ENCODE measurements at places on chromosomes 4 and X.

DNA sequence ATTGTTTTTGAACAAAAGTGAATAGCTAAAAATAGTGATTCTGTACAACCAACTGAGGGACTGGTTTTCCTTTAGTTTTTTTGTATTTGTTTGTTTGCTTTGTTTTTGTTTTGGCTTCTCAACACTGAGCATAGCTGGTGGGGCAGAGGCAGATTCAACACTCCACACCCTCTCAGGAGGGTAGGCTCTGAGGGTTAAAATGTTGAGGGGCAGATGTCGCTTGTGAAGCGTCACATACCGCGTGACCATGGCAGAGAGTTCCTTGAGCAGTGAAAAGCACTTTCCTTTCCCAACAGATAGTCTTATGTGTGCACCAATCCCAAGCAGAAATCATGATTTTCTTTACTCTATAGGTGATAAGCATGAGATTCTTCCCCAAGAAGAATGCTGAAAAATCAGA, 155.0 kb downstream of the PALLD start:
- H3K4me1 ChIP-seq = peaks cover 29% of the 10 kb centered on the region
- H3K4me3 ChIP-seq = no peak overlapping the region
- no peak overlapping the region for H3K27ac ChIP-seq

DNA sequence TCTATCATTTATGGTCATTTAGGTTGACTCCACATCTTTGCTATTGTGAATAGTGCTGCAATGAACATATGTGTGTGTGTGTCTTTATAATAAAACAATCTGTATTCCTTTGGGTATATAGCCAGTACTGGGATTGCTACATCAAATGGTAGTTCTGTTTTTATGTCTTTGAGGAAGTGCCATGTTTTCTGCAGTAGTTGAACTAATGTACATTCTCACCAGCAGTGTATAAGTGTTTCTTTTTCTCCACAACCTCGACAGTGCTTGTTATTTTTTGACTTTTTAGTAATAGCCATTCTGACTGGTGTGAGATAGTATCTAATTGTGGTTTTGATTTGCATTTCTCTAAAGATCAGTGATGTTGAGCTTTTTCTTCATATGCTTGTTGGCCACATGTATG, 80.5 kb downstream of the ARHGAP6 start:
- no peaks in the 10 kb centered on the region for H3K4me1 ChIP-seq
- no peaks in the 10 kb centered on the region for H3K36me3 ChIP-seq
- H3K27ac ChIP-seq = no peak overlapping the region
- no peak overlapping the region for H3K4me3 ChIP-seq
- DNase-seq = no peak

GRCh38 chr4:83548151-83548905, 12.4 kb downstream of the GPAT3 start:
- H3K27me3 ChIP-seq = no peaks in the 10 kb centered on the region
- H3K27ac ChIP-seq = peak overlapping the region; percentile 75
- no peak overlapping the region for H3K4me3 ChIP-seq
- no peaks in the 10 kb centered on the region for H3K36me3 ChIP-seq

DNA sequence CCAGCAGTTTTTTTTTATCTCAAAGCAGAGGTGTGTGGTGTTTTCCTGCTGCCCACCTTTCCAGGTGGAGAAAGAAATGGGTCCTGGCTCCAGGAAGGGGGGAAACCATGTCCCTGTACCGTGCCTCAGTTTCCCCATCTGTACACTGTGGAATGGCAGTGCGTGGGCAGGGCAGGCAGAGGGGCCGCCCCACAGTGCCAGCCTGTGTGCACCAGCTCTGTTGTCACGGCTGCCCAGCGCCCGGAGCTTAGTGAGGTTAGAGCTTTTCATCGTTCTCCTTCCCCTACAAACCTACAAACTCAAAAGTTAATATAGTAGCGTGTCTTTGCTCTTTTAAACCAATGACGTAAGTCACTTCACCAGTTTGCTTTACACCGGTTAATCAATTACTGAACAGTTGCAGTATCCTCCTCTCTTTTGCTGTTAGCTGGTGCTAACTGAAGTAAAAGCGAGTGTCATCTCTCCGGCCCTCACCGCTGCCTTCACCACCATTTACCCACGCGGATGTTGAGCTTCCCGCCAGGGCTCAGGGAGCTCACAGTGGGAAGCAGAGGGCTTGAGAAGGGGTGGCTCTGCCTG, 114.8 kb upstream of the ADRA2C start:
- H3K27me3 ChIP-seq = peaks cover 13% of the 10 kb centered on the region
- no peaks in the 10 kb centered on the region for H3K36me3 ChIP-seq
- no peak overlapping the region for H3K27ac ChIP-seq
- H3K4me1 ChIP-seq = no peaks in the 10 kb centered on the region

DNA sequence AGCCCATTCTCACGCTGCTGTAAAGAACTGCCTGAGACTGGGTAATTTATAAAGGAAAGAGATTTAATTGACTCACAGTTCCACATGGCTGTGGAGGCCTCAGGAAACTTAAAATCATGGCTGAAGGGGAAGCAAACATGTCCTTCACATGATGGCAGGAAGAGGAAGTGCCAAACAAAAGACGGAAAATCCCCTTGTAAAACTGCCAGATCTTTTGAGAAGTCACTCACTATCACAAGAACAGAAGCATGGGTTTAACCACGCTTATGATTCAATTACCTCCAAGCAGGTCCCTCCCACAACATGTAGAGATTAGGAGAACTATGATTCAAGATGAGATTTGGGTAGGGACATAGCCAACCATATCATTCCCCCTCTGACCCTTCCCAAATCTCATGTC, 335.5 kb downstream of the IL15 start:
- DNase-seq = no peak
- no peak overlapping the region for H3K27ac ChIP-seq
- no peaks in the 10 kb centered on the region for H3K4me1 ChIP-seq
- H3K36me3 ChIP-seq = no peaks in the 10 kb centered on the region
- H3K4me3 ChIP-seq = no peak overlapping the region

DNA sequence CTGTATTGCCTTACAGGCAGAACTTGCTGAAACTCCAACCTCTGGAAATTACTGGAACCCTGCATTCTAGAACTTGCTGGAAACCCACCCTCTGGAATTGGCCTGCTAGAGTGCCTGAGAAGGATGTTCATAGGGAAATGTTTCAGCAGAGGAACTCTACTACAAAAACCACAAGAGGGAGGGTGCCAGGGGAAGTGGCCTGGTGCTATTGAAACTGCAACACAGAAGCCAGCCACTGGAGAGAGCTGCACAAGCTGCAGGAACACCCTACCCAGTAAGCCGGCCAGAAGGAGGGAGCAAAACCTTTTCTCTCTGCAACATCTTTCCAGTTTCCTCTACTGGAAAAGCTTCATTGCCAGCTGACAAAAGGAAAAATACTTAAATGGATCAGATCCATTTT, 2.5 kb upstream of the BRWD3 start:
- H3K27me3 ChIP-seq = no peaks in the 10 kb centered on the region
- no peaks in the 10 kb centered on the region for H3K4me1 ChIP-seq
- H3K27ac ChIP-seq = no peak overlapping the region
- H3K36me3 ChIP-seq = no peaks in the 10 kb centered on the region

DNA sequence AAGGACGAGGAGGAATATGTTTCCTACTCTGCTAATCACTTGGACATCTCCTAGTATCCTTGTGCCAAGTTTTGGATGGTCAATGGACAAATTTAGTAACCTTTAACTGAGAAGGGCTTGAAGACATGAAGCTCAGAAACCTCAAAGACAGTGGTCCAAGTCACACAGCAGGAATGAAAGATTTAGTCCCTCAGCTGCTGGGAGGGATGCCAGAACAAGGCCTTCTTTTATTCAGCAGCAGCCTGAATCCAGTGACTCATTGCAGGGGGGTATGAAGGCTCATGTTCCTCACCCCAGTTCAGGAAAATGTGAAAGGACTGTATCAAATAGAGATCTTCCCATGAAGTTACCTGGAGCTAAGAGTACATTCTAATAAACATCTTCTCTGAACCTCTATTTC, 214.9 kb upstream of the UGT8 start:
- peaks cover 9% of the 10 kb centered on the region for H3K4me1 ChIP-seq
- DNase-seq = no peak
- H3K27me3 ChIP-seq = no peaks in the 10 kb centered on the region
- H3K27ac ChIP-seq = no peak overlapping the region

GRCh38 chrX:53044995-53045394, 3.6 kb upstream of the GPR173 start:
- H3K36me3 ChIP-seq = no peaks in the 10 kb centered on the region
- DNase-seq = no peak

GRCh38 chrX:44906041-44906440, 33.1 kb downstream of the KDM6A start:
- H3K4me1 ChIP-seq = peaks cover 8% of the 10 kb centered on the region
- H3K4me3 ChIP-seq = no peak overlapping the region
- H3K27ac ChIP-seq = no peak overlapping the region
- DNase-seq = no peak
- no peaks in the 10 kb centered on the region for H3K27me3 ChIP-seq

DNA sequence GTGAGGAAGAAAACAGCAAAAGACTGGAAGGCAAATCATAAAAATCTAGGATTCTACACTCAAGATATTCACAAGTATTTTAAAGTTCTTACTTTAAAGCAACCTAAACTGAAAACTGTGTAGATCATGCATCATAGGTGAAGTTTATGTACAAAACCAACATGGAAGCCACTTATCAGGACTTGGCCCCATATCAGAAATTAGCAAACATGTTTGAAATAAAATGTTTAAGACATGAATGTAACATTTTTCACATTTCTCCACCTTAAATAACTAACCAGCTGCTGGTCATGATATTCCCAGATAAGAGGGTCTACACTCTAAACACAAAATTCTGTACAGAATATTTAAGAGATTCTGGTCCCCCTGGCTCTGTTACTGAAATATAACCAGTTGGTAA, 38.5 kb downstream of the APBB2 start:
- DNase-seq = no peak
- no peak overlapping the region for H3K4me3 ChIP-seq
- no peaks in the 10 kb centered on the region for H3K36me3 ChIP-seq
- H3K27ac ChIP-seq = no peak overlapping the region
- peaks cover 25% of the 10 kb centered on the region for H3K4me1 ChIP-seq

- H3K27me3 ChIP-seq = no peaks in the 10 kb centered on the region
- H3K4me3 ChIP-seq = no peak overlapping the region
- no peaks in the 10 kb centered on the region for H3K36me3 ChIP-seq
- DNase-seq = no peak
These were observed 60.4 kb downstream of the MMRN1 start for GRCh38 chr4:89954906-89955695.

GRCh38 chrX:39779952-39780783, 317.6 kb downstream of the BCOR start:
- H3K4me3 ChIP-seq = no peak overlapping the region
- no peak overlapping the region for H3K27ac ChIP-seq
- H3K4me1 ChIP-seq = no peaks in the 10 kb centered on the region
- H3K36me3 ChIP-seq = no peaks in the 10 kb centered on the region
- H3K27me3 ChIP-seq = no peaks in the 10 kb centered on the region

DNA sequence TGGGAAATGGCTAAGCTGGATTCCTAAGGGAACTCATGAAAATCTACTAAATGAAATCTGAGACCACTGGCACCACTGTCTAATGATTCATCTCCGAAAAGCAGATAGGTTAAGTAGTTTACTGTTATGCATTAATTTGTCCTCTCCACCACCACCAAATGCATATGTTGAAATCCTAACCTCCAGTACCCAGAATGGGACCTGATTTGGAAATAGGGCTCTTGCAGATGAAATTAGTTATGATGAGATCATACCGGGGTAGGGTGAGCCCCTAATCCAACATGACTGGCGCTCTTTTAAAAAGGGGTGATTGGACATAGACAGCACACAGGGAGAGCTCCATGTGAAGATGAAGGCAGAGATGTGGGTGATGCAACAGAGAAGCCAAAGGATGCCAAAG, 124.9 kb upstream of the GUCY1A1 start:
- no peak for DNase-seq
- H3K27me3 ChIP-seq = no peaks in the 10 kb centered on the region
- no peak overlapping the region for H3K4me3 ChIP-seq
- no peak overlapping the region for H3K27ac ChIP-seq

DNA sequence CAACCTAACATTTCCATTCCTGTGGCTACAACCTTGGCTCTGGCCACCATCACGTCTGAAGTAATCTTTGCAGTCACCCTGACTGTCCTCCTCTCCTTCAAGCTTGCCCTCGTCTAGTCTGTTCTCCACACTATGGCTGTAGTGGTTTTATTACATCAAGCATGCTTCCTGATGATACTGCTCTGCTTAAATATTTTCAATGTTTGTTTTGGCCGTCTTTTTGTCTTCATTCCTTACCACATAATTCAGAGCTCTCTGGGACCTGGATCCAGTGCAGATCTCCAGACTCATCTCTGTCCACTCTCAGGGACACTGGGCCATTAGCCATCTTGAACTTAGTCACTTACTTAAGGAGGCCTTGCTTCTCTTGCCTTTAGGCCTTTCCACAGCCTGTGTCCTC, 27.7 kb upstream of the FREM3 start:
- no peak for DNase-seq
- no peak overlapping the region for H3K27ac ChIP-seq
- H3K27me3 ChIP-seq = no peaks in the 10 kb centered on the region
- no peak overlapping the region for H3K4me3 ChIP-seq
- H3K4me1 ChIP-seq = no peaks in the 10 kb centered on the region

DNA sequence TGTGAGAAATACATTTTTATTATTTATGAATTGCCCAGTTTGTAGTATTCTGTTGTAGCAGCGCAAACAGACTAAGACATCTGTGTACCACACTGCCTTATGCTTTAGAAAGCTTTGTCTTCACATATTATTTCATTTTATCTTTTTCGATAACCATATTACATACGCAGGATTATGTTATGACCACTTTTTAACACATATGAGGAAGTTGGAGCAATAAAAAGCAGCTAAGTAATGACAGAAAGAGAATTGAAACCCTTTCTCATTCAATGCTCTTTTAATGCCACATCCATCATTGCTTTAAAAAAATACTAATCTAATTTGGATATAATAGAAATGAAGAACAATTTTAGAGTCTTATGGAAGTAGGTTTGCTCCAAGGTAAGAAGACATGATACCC, 99.7 kb downstream of the CT47B1 start:
- H3K36me3 ChIP-seq = no peaks in the 10 kb centered on the region
- H3K27me3 ChIP-seq = no peaks in the 10 kb centered on the region
- no peak overlapping the region for H3K4me3 ChIP-seq
- DNase-seq = no peak

GRCh38 chrX:110146521-110146920, 143.6 kb downstream of the TMEM164 start:
- H3K4me1 ChIP-seq = peaks cover 34% of the 10 kb centered on the region
- no peak overlapping the region for H3K27ac ChIP-seq
- H3K27me3 ChIP-seq = no peaks in the 10 kb centered on the region
- DNase-seq = no peak

Measured in keratinocyte (primary cell).